Naive thymus-derived CD8-positive, alpha-beta T cell (primary cell): ENCODE measurements at places on chromosomes 1 and 21.

GRCh38 chr1:147046189-147046862 lies 108.2 kb downstream of the NBPF12 start:
- no peak for DNase-seq

- no peak for DNase-seq
Observed at GRCh38 chr1:205616563-205617293, 15.1 kb downstream of the ELK4 start.

- no peak for DNase-seq
Observed at GRCh38 chr1:47223174-47223920, 8.7 kb downstream of the TAL1 start.

DNA sequence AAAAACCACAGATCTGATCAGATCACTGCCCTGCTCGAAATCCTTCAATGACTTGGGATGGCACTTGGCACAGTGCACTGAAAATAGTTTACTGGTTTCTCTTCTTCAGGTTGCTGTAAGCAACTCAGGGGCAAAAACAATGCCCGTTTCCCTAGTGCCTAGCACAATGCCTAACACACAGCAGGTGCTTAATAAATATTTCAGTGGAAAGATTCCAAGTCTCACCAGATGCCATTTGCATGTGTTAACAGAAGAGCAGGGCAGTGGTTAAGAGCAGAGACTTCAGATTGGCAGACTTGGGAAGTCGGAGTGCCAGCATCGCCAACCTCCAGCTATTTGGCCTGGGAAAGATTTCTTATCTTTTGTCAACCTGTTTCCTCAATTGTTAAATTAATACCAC lies 10.9 kb upstream of the METTL25B start:
- DNase-seq: no peak

GRCh38 chr21:15455819-15456462 lies 273.8 kb upstream of the USP25 start:
- no peak for DNase-seq

- DNase-seq: no peak
Observed at GRCh38 chr1:101131239-101131843, 105.5 kb upstream of the S1PR1 start.

GRCh38 chr1:189424746-189425331 lies 1052.8 kb downstream of the BRINP3 start:
- no peak for DNase-seq
